T-helper 22 cell (primary cell): ENCODE measurements at places on chromosomes 4 and X.

GRCh38 chr4:74293558-74293957 lies 14.7 kb upstream of the EPGN start:
- no peak for DNase-seq

DNA sequence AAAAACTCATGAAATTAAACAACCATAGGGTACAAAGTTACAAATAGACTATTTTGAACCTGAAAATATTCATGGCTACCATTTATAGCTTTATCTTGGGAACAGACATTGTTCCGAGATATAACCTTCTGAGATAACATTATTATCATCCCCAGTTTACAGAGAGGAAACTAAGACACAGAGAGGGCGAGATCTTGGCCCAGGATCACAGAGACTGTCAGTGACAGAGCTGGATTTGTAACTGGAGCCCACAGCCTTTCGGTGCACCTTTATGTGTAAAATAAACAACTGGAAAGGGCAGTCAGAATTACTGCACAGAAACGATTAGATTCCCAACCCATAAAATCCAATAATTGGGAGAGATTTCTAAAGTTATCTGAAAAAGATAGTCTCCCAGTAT lies 28.4 kb downstream of the KLF3 start:
- no peak for DNase-seq

GRCh38 chrX:68868902-68869800 lies 40.3 kb downstream of the EFNB1 start:
- DNase-seq, result no peak

- no peak for DNase-seq
Measured at GRCh38 chr4:70402762-70403161, 5.0 kb downstream of the OPRPN start.

DNA sequence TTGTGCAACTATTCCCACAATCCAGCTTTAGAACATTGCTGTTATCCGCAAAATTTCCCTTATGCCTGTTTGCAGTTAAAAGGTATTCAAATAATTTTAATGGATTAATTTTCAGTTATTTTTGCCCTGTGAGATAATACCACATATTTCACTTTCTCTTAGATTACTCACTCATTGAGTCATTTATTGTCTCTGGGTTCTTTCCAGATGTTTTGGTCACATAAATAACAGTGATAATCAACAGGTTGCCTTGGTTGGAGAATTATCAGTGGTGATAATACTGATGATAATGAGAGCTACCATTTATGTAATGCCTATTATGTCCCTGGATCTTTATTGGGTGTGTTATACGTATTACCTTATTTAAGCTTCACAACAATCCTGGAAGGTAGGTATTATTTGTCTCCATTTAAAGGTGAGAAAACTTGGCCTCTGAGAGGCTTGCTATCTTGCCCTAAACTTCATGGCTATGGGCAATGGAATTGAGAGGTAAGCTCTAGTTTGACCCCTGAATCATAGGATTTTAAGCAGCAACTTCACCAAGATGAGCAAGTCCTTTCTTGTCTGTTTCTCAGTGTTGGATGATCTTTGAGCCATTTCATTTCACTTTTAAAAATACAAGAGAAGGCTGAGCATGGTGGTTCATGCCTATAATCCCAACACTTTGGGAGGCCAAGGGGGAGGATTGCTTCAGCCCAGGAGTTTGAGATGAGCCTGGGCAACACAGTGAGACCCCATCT lies 87.4 kb downstream of the KIT start:
- DNase-seq, result no peak

GRCh38 chr4:153327247-153327646 lies 17.2 kb upstream of the MND1 start:
- DNase-seq, result no peak

GRCh38 chrX:40150503-40150902 lies 52.7 kb upstream of the BCOR start:
- DNase-seq, result no peak

DNA sequence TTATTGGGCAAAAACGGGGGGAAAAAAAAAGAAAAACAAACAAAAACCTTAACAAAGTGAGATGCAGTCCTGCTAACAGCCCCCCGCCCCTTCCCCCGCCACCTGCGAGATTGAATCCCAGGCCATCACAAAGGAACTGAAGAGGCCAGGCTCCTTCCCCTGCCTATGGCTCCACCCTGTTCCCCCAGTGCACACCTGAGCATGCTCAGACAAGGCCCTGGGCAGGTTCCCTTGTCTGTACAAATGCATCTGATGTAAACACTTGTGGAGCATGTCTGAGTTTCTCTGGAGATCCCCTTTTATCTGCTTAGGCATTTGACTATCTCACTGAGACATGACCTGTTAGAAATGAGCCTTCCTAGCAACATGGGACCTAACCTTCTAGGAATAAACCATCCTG lies 983.7 kb upstream of the PABPC4L start:
- no peak for DNase-seq

- DNase-seq, result no peak
Measured at GRCh38 chr4:89509708-89510281, 202.2 kb upstream of the GPRIN3 start.

- no peak for DNase-seq
Measured at GRCh38 chrX:20224814-20225487, 41.8 kb downstream of the RPS6KA3 start.

- no peak for DNase-seq
Measured at GRCh38 chr4:15963001-15963451, at the start of gene FGFBP2. FGFBP2 (minus strand) TSS chr4:15963175; CDS start chr4:15963129, 46 bp downstream.

- no peak for DNase-seq
Measured at GRCh38 chr4:5433196-5433595, 275.2 kb downstream of the EVC2 start.

DNA sequence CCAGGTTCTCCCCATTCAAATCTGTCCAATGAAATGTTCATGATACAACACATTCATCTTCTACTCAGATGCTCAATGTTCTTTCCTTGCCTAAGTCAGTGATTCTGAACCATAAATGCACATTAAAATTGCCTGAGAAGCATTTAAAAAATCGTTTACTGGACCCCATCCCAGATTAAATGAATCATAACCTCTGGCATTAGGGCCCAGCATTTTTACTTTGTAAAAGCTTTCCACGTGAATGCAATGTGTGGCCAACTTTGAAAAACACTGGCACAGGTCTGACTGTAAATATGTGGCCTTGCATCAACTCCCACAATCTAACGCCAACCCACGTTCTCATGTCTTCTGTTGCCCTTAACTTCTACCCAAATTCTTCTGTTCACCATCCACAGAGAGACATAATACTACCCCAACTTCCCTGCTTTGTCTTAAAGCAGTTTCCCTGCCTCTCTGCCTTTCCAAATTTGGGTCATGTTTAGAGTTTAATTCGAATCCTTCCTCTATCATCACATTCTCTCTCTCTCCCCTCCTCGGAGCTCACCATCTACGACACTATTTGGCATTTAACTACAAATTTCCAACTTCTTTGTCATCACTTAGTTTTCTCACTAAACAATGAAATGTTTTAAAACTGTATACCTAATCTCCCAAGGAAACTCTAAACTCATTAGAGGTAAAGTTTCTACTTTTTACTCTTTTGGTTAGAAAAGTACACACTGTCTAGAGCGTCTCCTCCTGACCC lies 78.7 kb downstream of the PRKG2 start:
- DNase-seq, result no peak

GRCh38 chr4:128286474-128287058 lies 1.0 kb downstream of the PGRMC2 start:
- no peak for DNase-seq

DNA sequence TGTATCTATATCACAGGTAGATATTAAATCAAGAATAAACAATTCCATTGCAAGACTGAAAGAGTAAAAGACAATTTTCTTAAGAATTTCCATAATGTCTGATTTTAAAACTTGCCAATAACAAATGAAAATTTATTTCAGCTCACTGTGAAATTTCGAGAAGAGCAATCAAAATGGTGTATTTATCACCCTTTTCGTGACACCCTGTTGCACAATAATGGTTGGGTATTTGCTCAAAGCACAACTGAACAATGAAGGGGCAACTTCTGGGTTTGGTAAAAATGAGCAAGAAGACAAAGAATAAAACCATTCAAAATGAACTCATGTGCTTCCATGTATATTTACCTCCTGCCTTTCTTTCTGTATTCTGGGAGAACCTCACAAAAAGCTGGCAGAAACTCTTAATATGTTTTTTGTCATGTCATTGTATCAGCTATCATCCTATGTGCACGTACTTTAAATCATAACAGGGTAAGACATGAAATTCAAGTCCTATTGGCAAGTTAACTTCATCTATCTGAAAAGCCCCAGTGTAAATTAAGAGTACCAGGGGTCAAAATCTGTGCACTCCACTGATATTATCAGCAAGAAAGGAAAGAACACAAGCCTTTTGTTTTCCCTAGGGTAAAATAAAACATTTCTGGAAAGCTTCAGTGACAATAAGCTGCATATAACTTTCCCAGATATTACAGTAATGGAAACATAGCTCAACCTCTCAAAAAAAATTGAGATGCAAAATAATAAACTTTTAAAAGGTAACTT lies 126.9 kb upstream of the CBR4 start:
- no peak for DNase-seq

GRCh38 chr4:110022457-110022856 lies 109.8 kb downstream of the EGF start:
- no peak for DNase-seq

- DNase-seq, result no peak
Measured at GRCh38 chrX:41779030-41779564, 55.1 kb downstream of the GPR82 start.

DNA sequence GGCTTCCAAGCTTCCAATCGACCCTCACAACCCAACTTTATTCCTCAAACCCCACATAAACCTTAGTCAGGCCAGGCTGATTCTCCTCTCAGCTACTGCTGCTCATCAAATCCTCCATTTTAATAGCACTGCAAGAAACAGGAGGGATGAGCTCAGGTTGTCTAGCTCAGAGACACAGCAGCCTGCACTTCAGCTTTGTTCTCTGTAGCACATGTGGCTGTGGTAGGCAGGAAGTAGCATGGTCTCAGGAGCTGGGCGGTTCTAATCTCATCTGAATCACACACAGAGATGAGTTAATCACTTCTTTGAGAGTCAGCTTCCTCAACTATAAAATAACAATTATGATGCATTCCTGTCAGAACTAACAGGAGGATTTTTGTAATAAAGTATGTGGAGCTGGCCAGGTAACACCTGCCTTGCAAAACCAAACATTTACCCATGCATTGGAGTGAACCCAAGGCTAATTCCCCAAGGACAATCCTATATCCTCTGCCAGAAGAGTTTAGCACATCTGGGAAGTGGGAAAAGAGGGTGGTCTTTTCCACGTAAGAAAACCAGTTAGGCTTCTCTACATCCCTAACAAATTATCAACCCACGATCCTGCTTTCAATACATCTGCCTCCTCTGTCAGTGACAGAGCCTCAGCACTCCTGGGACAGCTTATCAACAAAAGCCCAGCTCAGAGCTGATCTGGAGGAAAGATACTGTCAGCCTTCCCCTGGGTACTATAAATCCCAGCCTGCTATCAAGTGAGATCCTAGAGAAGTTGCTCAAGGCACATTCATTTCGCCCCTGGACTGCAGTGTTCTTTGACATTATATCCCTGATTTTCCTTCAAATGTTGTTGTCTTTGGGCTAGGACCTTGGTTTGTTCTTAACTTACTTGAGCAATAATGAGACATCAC lies 32.8 kb downstream of the ELOVL6 start:
- peak; percentile 24 for DNase-seq
